Aorta (tissue), 5 donors: ENCODE measurements at places on chromosomes 12 and 14.

- no peak for DNase-seq
Observed at GRCh38 chr12:116843085-116843484, 38.2 kb downstream of the HRK start.

GRCh38 chr12:91058786-91059185 is 962 bp upstream of the KERA start:
- no peak for DNase-seq

DNA sequence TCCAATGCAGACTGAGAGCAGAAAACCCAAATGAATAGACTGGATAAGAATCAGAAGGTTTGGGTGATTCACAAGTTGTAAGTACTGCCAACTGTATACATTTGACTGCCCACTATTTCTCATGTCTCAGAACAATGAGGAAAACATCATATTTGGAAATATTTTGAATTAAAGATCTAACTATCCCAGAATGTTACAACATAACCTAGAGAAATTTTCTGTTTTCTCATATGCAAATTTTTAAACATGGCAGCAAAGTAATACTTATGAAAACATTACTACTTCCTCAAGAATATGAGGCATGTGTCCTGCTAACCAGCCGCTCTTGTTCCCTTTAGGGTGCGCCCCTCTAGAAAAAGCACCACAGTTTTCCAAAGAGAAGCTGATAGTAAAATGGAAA is 179.9 kb downstream of the PTPRO start:
- DNase-seq, result no peak

DNA sequence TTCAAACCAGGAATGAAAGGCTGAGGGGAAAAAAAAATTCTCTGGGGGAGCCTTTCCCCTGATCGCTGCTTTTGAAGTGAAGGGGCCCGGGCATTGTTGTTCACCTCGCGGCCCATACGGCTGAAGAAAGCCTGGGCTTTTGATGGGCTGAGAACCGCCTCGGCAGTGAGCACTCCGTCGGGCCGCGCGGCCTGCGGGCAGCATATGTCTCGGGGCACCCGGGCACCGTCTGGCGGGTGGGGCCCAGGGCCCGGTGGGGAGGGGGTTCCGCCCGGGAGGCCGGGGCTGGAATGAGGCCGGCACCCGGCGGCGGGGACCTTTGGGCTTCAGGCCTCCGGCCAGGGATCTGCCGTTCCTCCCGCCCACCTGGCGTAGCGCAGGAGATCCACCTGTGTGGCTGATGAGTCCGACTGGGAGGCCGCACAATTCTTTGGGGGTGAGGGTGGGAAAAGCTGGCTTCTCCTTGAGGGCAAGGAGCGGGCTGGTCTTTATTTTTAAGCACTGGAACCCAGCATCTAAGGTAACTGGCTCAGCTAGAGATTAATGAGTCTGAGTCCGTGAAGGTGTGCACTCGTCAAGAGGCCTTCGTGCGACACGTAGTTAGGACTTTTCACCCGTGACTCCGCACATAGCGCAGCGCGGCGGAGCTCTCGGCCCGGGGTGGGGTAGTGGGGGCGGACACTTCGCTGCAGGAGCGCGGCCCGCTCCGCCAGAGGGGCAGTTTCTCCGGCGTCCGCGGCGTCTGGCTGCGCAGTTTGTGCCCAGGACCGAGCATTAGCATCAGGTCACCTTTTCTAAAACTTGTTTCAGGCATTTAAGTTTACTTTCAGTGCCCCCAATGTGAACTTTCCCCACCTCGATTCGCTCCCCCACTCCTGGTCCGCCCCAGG is 10.6 kb downstream of the FOXA1 start:
- DNase-seq, result peak; percentile 38

DNA sequence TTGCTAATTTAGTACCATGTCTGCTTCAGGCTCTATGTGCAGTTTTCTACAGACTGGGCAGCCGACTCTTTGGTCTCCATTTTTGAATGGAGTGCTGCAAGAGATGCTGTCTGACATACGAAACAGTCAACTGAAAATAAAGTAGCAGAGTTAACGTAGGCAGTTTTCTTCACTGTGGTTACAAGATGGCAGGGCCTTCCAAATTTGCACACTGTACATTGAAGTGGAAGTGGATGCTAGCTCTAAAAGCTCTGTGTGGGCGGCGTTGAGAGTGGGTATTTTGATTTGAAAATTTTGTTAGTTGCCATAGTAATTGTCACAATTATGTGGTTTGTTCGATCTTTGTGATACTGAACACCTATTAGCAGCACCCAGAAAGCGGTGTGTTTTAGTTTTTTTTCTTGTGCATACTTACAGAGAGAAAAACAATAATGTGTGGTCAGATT is 154.9 kb upstream of the ATP2B1 start:
- no peak for DNase-seq

DNA sequence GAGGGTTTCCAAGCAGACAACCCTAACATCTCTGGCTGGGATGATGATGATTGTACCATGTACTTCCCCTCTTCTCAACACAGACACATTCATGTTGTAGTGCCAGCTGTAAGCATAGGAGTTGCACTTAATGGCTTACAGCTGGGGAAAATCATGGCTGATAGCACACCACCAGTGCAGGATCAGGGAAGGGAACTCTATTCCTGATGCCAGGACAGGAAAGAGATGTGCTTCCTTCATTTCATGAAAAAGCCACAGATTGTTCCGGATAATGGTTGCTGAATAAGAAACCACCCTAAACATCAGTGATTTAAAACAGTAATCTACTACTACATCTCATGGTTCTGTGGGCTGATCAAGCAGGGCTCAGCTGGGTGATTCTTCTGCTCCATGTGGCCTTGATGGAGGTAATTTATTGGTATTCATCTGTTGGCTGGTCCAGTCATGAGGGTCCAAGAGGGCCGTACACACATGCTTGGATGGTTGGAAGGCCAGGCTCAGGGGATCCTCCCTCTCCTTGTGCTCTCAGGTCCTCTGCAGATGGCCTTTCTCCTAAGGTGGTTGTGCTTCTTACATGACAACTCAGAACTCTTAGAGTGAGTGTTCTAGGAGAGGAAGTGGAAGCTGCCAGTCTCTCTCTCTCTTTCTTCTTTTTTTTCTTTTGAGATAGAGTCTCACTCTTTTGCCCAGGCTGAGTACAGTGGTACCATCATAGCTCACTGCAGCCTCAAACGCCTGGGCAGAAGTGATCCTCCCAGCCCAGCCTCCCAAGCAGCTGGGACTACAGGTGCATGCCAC is 16.5 kb downstream of the TRAF3 start:
- DNase-seq, result no peak
